ENCODE measurements at places on chromosomes 13 and 19.
A peak's percentile ranks its signal among the peaks of the same experiment; 100 is the strongest.

DNA sequence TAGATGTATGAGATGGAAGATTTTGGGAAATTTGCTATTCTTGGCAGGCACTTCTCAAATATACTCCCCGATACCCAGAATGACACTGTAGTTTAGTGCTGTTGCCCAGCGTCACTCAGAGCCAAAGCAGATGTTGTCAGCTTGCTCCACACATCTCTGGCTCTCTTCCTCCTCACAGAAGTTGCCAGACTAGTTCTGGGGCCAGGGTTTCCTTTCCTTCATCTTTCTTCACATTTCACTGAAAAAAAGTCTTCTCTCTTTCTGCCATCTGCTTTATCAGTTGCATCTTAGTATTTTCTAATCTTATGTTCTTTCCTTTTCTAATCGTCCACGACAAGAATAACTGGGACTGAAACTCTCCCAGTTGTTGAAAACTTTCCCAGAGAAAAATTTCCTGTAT is 251.4 kb downstream of the RGCC start:
- DNase-seq: no peak

- DNase-seq: no peak
Observed at GRCh38 chr19:13537454-13537853, 31.2 kb upstream of the CACNA1A start.

DNA sequence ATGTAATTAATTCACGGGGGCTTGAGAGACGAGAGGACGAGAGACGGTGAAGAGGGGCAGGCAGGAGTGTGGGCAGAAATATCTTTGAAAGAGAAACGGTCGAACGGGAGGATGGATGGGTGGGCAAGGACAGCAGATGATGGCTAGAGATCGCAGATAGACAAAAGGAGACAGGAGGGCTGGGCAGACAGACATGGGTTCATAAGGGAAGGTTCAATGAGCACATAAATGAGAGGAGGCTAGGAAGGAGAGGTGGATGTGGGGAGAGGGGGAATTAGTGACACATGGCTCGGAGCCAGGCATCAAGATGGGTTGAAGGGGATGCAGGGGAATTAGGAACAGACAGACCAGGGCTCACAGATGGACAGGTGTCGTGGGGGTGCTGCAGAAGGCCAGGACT is 1.1 kb downstream of the SYT3 start:
- DNase-seq: no peak

- no peak for DNase-seq
Observed at GRCh38 chr13:47932950-47933923, 67.8 kb downstream of the SUCLA2 start.

DNA sequence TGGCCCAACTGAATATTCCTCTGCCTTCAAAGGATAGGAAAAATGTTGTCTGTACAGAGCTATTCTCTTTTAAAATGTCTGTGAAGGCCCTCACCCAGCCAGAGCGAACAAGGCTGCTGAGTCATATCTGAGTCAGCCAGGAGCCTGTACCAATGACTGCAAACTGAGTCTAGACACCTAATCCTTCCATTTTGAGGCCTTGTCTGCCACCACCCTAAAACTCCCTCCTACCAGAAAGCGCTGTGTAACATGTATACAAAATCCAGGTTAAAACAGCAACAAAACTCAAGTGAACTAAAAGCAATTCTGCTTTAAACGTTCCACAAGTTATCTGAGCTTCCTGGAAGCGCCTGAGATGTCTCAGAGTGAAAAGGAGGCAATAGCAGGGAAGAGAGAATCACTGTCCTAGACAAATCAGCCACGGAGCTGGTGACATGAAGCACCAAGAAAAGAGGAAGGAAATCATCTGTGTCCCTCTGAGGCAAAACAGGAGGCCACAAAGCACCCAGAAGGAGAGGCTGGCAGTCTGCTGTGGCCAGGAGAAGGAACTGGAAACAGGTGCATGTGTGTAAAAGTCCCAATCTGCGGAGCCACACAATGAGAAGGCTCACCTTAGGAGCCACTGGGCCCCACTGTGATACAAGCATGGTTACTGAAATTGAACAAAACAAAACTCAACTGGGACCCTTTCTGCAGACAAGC is 10.2 kb downstream of the DHRS12 start:
- DNase-seq: no peak

DNA sequence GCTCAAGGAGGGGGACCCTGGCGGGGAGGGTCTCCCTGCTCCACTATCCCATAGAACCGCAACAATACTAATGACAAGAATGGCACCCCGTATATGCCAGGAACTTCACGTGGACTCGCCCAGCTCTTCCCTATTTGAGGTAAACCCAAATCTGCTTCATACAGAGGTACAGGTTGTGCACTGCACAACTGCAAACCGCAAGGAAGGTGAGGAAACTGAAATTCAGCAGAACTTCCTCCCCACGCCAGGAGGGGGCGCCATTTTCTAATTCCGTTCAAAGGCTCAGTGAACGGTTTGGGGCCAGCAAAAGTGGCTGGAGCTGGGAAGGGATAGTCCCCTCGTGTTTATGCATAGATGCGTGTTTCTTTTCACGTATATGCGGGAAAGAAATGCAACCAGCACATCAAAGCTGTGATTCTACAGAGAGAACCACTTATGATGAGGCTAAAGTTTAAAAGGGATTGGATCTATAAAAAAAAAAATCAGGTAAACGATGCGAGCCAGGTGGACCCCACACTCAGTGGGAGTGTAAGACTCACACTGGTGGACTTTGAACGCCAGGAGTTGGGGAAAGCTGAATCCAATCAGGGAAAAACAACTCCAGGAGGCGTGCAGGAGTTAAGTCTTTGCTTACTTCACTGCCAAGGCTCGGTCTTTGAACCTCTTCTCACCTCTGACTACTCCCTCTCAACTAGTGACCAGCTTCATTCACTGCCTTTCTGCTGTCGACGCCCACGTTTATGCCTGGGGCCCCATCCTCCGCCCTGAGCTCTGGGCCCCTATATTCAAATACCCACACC is 20.3 kb downstream of the C19orf81 start:
- DNase-seq: peak; percentile 49
